ENCODE measurements at places on chromosomes 16 and 17. TPM values are rescaled to one million over a fixed set of nuclear protein-coding genes. Genes with fewer than 3 reads are reported as not detected.
A peak's percentile ranks its signal among the peaks of the same experiment; 100 is the strongest.

Gene TSPAN10
- 4.5 TPM for total RNA-seq

- DNase-seq: no peak
Observed at GRCh38 chr16:77434022-77434529, 758 bp downstream of the ADAMTS18 start.

GRCh38 chr17:29574732-29575510, 6.4 kb downstream of the TP53I13 start:
- DNase-seq: no peak

GRCh38 chr16:88623858-88624257, 14.5 kb upstream of the IL17C start:
- DNase-seq: no peak

GRCh38 chr16:2856686-2857450, 1.1 kb downstream of the PRSS22 start:
- DNase-seq: no peak

DNA sequence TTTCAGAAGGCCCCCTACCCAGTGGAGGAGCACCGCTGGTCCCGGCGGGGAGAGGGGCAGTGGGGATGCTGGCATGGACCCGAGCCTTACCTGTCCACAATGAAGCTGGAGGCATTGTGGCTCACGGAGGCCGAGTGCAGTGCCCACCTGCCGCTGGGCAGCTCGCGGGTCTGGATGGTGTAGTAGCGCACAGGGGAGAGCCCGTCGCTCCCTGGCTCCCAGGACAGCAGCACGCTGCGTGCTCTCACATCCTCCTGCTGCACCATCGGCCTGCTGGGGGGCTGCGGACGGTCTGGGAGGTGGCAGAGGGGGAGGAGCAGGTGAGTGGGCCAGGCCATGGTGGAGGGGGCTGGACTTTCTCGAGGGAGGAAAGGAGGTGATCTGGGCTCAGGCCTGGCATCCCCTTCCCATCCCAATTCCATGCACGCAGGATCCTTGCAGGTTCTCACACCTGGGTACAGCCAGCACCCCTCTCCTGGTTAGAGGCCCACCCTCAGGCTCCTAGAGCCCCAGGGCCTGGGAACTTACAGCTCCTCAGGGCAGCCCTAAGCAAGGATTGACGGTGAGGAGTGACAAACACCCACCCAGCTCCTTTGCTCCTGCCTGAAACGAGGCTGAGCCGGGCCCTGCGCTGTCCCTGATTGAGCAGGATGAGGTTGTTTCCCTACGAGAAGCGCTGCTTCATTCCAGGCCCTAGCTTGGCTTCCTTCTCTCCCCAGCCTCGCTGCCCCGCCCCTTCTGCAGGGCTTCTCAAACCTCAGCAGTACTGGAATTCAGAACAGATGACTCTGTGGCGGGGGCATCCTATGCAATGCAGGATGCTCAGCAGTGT, 76.2 kb upstream of the CDC42EP4 start:
- peak; percentile 25 for DNase-seq

DNA sequence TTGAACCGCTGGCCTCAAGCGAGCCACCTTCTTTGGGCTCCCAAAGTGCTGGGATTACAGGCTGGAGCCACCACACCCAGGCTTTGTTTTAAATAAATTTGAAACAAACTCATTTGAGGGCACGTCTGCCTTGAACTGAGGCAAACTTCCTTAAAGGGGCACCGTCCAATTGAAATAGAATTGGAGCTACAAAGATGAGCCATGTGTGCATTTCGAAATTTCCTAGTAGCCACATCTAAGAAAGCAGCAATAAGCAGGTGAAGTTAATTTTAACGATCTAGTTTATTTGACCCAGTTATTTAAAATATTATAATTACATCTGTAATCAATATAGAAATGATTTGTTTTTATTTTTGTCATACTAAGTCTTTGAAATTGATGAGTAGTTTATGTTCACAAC, 755 bp upstream of the C16orf89 start:
- DNase-seq: no peak

DNA sequence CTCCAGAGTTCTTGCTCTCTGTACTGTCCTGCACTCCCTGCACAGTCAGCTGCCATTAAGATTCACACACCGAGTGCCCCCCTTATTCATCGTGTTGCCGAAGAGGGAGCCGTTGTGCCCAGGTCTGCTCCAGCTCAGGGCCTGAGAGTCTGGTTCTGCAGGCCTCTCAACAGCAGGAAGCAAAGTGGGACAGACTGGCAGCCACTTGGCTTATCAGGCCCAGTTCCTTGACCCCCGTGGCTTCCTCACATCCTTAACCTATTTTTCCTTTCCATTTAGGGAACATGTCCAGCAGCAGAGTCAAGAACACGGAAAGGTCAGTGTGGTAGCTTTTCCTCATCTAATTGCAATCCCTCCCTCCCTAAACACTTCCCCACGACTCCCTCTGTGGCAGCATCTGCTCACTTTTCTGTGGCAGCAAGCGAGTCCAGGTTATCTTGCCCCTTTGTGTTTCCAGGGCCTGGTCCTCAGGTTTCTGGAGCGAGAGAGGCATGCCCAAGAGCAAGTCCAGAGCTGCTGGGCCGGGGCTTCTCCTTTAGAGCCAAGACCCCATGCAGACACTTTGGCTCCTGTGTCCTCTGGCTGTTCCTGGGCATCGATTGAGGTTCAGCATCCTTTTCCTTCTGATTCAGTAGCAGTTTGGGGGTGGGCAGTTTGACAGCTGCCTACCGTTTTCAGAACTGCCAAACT, 22.1 kb upstream of the ADAM11 start:
- DNase-seq: no peak

Data from fibroblast of the aortic adventitia (primary cell).